ENCODE measurements at places on chromosomes 12 and 14.

DNA sequence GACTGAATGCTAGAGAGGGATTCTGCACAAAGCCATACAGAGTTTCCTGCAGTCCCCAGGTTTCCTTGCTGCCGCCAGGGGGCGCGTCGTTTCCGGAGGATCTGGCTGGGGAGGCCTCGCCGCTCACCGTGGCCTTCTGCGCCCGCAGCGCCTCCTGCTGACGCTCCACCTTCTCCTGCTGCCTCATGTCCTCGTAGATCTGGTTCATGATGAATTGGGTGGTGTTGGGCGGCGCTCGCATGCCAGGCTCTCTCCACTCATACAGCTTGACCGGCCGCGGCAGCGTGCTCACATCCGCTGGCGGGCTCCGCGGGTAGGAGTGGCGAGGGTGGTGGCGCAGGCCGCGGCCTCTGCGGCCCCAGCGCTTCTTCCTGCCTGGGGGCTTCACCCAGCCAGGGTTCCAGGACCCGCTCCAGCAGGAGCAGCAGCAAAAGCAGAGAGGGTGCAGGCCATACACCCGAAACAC, 987 bp downstream of the CCER1 start:
- DNase-seq: no peak

- no peak for DNase-seq
These were observed 53.1 kb downstream of the TGFB3 start for GRCh38 chr14:75928690-75929181.

DNA sequence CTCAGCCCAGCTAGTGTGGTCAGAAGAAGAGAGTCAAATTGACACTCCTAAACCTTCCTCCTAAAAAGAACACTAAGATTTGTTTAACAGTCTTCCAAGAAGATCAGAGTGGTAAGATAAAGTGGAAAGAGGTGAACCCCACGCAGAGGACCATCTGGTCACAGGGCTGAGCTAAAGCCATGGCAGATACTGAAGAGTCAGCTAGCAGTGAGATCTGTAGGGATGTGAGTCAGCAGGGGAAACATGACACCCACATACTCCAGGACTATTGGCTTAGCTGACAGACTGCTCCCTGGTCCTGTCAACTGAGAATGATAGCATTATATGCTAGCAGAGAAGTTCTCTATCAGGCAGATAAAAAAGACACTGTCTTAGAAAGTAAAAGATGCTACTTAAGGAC, 269.4 kb upstream of the ALG10 start:
- no peak for DNase-seq

- no peak for DNase-seq
These were observed 91.9 kb downstream of the BICD1 start for GRCh38 chr12:32198555-32198954.

DNA sequence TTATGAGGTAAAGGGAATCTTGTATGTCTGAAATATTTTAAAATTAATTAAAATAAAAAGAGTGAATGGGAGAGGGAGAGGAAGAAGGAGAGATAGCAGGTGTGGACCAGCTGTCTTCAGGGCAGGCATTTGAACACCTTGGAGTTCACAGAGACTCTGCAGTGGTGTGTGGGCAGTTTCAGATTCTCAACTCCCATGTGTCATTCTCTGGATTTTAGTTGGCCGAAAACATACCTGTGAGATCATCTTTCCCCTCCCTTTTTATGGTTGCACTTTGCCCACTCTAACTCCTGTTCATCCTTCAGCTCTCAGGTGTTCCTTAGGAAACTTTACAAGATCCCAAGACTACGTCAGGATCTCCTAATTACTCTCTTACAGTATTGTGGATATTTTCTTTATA, 108.1 kb downstream of the ERC1 start:
- DNase-seq: no peak

DNA sequence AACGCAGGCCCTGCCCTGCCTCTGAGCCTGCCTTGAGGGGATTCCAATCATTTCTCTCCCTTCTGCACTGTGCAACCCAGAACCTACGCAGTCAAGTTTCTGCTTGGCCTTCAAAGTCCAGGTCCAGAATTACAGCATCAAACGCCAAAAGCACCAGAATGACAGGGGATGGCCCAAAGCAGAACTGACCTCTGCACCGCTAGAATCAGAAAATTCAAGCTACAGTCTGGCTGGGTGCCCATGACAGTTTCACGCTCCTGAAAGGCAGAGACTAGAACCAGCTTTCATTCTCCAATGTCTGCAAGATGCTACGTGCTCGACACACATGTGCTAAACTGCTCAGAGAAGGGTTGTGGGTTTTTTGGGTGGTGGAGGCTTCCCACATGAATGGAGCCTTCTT, 4.1 kb downstream of the CLMN start:
- DNase-seq: no peak

DNA sequence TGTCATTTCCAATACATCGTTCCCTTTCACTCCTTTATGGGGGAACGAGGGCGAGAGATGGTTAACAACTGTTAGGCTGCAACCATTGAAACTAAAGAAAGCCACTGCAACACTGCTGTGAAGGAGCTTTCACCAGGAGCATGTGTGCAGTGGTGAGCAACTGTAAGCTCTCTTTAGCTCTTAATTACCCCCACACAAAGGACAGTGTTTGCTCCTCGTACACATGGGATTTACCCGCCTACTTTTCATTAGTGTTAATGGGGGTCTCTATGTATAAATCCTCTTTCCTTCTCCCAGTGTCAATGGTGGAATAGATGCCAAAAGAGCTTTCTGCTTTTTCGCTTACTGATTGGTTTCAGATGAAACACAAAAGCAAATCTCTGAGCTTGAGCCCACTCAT, 343.1 kb downstream of the FLRT2 start:
- no peak for DNase-seq

GRCh38 chr12:79127271-79127751, 262.7 kb downstream of the SYT1 start:
- no peak for DNase-seq

DNA sequence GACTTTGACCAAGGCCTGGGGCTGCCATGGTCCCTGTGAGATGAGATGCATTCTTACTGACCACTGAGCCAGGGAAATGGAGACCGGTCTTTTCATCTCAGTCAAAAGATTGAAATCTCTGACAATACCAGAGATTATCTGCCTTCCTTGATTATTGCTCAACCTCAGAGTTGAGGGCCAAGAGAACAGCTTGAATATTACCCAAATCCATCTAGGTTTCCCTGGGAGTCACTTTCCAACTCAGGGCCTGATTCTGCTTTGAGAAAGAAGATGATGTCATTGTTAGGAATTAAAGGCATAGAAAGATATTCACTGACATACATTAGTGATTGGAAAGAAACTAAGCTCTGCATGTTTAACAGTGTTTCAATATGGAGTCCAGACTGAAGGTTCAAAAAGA, 515.9 kb upstream of the TBX3 start:
- no peak for DNase-seq

DNA sequence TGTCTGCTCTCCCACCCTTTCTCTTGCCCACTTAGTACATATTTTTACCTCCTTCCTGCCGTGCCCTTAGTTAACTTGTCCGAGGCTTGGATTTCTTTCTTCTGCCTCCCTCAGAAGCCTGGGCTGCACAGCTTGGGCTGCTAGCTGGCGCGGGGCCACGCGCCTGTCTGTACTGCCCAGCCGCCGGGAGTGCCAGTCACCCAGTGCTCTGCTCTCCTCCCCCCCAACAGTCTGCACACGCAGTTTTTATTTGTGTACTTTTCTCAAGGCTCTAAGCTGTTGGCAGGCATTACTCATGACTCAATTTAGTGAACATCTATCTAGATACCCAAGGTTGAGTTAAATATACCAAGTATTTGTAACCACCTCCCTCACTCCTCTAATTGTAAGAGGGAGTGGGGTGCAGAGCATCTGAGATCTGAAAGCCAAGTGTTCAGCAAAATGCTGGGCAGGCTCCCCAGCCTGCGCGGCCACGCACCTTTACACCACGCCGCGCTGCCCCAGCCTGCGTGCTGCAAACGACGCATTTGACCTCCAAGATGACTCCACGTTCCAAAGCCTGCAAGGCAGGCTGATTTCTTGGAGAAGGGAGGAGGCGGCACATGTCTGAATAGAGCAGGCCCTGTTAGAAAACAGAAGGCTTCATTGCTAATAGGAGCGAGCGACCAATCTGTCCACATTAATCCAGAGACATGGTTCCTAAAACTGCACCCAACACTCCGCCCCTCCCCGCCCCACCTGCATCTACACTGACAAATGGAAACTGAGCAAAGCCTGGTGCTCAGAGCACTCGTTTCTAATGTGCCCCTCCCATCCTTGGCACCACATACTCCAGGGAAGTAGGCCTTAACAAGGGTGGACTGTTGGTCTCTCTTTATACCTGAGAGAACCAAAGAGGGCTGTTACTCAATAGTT, 18.2 kb upstream of the CACNA2D4 start:
- DNase-seq: peak; percentile 32

DNA sequence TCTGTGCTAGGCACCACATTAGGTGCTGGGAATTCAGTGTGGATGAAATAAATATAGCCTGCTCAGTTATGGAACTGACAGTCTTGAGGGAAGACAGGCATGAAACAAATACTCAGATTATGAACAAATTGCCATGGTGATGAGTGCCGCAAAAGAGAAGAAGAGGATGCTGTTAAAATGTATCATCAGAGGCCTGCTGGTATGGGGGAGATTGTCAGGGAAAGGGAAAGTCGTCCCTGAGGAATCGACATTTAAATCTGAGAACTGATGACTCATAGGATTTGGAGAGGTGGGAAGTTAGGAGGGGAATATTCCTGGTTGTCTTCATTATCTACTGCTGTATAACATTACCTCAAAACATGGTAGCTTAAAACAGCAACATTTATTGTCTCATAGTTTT, 42.0 kb downstream of the PPP1R36 start:
- no peak for DNase-seq

DNA sequence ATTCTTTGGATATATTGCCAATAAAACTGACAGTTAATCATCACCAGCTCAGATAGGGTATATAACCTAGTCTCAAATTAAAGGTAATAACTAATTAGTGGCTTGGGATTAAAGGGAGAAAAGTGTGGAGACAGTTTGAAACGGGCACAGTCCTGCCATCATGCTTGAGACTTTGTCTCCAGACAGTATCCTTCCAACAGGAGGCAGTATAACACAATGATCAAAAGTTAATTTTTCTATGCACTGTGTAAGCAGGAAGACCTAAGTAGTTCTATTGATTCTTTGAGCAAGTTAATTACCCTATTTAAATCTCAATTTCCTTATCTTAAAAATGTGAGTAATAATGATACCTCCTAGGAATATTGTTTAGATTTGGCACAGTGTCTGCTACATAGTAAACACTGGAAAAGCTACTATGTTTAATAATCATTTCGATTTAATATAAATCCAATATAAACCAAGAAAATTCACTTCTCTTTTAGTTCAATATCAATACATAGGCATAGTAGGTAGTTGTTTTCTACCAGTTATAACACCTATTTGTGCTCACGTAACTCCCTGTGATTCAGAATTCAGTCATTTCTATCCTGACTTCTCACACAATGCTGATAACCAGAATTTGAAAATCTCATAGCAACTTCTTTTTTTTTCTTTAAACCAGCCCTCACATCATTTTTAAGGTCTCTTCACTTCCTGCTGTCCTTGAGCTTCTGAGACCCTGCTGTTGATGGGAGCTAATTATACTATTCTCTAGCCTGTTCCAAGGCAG, 53.7 kb downstream of the GALNT4 start:
- no peak for DNase-seq

DNA sequence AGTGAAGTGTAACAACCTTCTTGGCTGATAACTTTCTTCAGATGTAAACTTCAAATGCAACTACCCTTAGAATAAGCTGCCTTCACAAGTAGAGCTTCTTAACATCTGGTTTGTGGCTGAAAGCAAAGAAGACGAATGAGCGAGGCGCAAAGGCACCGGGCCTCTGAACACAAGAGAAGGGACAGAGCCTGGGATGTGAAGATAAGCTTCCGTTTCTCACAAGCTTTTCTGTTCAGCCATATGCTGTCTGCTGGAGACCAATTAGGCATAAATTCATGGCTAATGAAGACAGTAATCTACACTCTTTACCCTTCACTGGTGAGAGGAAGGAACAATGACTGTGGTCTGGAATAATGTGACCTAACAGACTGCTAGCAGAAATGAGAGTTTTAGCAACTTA, 195.2 kb downstream of the ATXN7L3B start:
- DNase-seq: no peak

DNA sequence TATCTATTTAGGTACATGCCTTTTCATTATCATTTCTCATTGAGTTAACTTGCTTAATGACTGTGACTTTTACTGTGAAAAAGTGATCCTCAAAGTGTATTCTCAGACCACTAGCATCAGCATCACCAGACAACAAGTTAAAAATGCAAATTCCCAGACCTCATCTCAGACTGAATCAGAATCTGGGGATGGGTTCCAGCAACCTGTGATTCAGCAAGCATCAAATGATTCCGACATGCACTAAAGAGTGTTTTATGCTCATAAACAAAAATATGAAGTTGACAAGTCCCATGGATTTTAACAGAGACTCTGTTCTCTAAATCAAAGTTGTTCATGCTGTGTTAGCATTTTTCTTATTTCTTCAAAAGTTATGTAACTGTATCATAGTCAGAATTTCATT, 130.6 kb downstream of the BCAT1 start:
- DNase-seq: no peak

- no peak for DNase-seq
These were observed 26.5 kb downstream of the PACS2 start for GRCh38 chr14:105340821-105341733.

DNA sequence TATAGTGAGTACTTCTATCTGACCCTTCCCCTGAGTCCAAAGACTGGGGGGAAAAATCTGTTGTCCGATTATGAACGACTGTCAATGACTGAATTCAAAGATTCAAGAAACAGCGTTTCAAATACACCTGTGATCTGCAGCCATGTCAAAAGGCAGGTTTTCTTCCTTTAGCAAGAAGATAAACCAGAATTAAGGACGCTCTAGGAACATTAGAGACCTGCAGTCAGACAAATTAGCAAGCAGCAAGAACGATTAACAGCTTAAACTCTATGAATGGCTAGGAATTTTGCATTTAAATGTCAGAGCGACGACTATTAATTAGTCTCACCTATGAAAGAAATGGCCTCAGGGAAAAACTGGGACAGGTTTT, 2.1 kb downstream of the DUSP6 start:
- no peak for DNase-seq

DNA sequence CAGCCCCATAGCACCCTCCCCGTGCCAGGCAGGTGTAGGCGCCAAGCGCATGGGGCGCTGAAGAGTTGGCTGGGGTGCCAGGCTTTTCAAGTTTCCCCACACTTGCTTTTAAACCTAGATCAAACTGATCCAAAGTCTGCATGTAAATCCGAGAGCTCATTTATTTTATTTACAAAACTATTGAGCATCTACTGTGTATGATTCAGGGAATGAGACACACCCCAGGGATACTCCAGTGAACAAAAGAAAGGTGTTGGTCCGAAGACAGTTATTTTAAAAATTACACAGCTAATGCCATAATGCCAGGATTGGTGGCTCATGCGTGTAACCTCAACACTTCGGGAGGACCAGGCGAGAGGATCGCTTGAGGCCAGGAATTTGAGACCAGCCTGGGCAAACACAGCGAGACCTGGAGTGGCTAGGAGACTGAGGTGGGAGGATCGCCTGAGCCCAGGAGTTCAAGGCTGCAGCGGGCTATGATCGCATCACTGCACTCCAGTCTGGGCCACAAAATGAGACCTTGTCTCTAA, 780 bp upstream of the SLC41A2 start:
- no peak for DNase-seq
